ENCODE measurements at places on chromosomes 4 and X.

DNA sequence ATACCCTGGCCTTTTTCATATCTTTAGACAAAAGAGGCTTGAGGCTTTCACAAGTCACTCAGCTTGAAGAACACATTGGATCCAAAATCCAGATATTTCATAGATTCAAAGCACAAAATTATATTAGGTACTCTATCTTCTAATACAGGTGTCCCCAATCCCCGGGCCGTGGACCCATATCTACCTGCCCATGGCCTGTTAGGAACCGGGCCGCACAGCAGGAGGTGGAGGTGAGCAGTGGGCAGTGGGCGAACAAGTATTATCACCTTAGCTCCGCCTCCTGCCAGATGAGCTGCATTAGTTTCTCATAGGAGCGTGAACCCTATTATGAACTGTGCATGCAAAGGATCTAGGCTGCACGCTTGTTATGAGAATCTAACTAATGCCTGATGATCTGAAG lies 18.7 kb downstream of the YIPF7 start:
- DNase-seq = no peak

GRCh38 chr4:160880180-160880579 lies 1283.6 kb downstream of the FSTL5 start:
- DNase-seq = no peak
- H3K4me3 ChIP-seq = no peak overlapping the region
- H3K4me1 ChIP-seq = no peaks in the 10 kb centered on the region
- no peaks in the 10 kb centered on the region for H3K36me3 ChIP-seq

DNA sequence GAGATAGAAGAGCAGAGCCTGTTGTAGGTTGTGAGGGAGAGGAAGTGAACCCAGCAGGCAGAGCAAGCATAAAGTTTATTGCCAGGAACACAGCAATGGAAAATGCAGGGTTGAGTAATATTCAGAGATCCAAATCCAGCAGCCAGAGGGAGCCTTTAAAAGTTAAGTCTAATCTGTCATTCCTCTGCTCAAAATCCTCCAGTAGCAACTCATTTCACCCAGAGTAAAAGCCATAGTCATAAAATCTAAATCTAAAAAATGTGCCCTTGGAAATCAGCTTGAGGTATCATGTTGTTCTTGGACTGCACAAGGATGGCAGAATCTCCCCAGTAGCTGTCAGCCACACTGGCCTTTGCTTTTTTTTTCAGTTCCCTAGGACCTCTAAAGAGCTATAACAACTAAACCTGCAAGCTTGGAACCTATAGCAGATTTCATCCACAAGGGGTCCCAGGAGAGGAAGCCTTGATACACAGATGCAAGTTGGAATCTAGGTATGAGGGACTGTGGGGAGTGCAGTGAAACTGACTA lies 62.9 kb upstream of the FRAS1 start:
- no peak overlapping the region for H3K4me3 ChIP-seq
- H3K4me1 ChIP-seq = no peaks in the 10 kb centered on the region
- no peaks in the 10 kb centered on the region for H3K27me3 ChIP-seq
- no peaks in the 10 kb centered on the region for H3K36me3 ChIP-seq
- no peak overlapping the region for H3K27ac ChIP-seq
- DNase-seq = peak; percentile 21

- peak within 1 kb of the TSS; percentile 44 for H3K27ac ChIP-seq
- no peaks in the 10 kb centered on the region for H3K27me3 ChIP-seq
- H3K4me1 ChIP-seq = no peaks in the 10 kb centered on the region
- H3K4me3 ChIP-seq = peak within 1 kb of the TSS; percentile 64
- H3K36me3 ChIP-seq = no peaks in the 10 kb centered on the region
- peak; percentile 86 for DNase-seq
Observed at GRCh38 chrX:134460005-134460861, at the start of gene HPRT1. Gene HPRT1 (plus strand): TSS chrX:134460165. CDS start chrX:134460312, 147 bp downstream.

DNA sequence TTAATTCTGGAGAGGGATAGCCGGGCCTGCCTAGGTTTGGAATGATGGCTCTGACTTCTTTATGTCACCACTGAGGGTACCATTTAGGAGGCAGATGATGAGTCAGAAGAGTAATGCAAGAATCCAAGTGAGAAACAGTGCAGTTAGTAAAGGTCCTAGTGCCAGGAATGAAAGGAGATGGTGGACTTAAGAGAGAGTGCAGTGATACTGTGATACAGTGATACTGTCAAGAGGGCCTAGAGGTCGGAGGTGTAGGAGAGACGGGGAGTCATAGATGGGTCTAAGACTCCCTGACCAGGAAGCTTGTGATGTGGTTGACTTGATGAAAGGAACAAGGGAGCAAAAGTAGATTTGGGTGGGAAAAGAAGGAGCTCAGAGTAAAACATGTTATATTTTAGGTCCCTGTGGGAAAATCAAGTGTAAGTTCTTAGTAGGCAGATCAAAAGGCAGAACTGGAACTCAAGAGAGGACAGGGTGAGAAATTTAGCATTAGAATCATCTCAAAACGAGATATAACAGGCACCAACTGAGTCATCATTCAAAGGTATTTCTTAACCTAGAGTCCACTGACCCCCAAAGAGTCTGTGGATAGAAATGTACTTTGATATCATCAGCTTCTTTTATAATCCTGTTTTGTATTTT lies 85.0 kb downstream of the NFKB1 start:
- H3K4me3 ChIP-seq = no peak overlapping the region
- no peaks in the 10 kb centered on the region for H3K27me3 ChIP-seq
- H3K27ac ChIP-seq = no peak overlapping the region
- H3K4me1 ChIP-seq = no peaks in the 10 kb centered on the region
- H3K36me3 ChIP-seq = peaks cover 8% of the 10 kb centered on the region

- H3K36me3 ChIP-seq = no peaks in the 10 kb centered on the region
- H3K4me1 ChIP-seq = peaks cover 4% of the 10 kb centered on the region
- H3K27ac ChIP-seq = no peak overlapping the region
- no peaks in the 10 kb centered on the region for H3K27me3 ChIP-seq
- DNase-seq = peak; percentile 43
- peak overlapping the region; percentile 60 for H3K4me3 ChIP-seq
Observed at GRCh38 chrX:118495958-118496762, 545 bp downstream of the DOCK11 start.

GRCh38 chr4:143377611-143378099 lies 41.0 kb downstream of the GAB1 start:
- no peak overlapping the region for H3K27ac ChIP-seq
- H3K36me3 ChIP-seq = peaks cover 14% of the 10 kb centered on the region
- no peak for DNase-seq
- H3K4me1 ChIP-seq = peaks cover 10% of the 10 kb centered on the region
- no peaks in the 10 kb centered on the region for H3K27me3 ChIP-seq
- no peak overlapping the region for H3K4me3 ChIP-seq

DNA sequence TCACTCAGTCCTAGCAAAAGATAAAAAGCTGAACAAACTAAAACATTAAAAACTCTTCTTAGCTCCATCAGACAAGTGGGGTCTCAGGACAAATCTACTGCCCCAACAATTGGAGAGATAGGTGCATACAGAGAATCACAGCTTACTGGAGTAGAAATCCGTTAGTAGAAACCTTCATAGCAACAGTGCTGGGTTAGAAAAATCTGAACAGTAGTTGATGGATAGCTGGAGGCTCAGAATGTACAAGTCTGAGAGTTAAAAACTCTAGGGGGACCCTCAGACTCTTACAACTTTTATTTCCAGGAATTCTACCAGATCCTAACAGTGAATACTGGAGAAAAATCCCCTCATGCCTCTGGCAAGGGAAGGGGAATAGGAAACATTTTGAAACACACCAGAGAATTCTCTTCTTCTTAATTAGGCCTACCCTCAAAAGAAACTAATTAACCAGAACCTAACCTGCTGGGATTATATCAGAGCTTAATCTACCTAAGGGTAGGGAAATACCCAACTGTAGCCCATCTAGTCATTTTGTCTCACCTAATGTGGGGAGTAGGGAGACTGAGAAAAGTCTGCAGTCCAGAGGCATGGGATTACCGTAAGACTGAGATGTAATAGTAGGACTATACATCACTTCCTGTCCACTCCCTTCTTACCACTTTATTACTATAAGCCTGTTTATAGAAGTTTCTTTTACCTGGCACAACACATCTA lies 165.0 kb upstream of the CTSO start:
- H3K36me3 ChIP-seq = no peaks in the 10 kb centered on the region
- H3K27me3 ChIP-seq = no peaks in the 10 kb centered on the region
- no peak overlapping the region for H3K4me3 ChIP-seq
- H3K27ac ChIP-seq = no peak overlapping the region
- DNase-seq = no peak

DNA sequence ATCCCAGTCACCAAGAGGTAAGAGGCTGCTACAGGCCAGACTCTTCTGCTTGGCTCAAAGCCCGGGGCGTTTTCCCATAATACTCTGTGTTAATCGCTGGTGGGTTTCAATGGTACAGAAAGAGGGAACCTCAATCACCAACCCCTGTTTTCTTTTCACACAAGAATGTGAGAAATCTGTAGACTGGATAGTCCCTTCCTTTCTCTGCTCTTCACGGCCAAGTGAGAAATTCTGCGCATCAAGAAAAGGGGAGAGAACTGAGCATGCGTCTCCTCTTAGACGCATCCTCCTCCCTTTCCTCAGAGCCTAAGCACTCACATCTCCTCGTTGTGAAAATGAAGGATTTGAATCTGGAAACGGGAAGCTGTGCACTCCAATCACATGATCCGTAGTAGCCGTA lies 64.7 kb downstream of the CLNK start:
- no peaks in the 10 kb centered on the region for H3K36me3 ChIP-seq
- no peaks in the 10 kb centered on the region for H3K4me1 ChIP-seq
- H3K27me3 ChIP-seq = no peaks in the 10 kb centered on the region
- H3K4me3 ChIP-seq = no peak overlapping the region

- H3K27ac ChIP-seq = no peak overlapping the region
- H3K27me3 ChIP-seq = no peaks in the 10 kb centered on the region
- H3K36me3 ChIP-seq = no peaks in the 10 kb centered on the region
- H3K4me3 ChIP-seq = no peak overlapping the region
Observed at GRCh38 chr4:76276813-76277212, 25.3 kb downstream of the FAM47E start.

- no peak for DNase-seq
- H3K4me3 ChIP-seq = no peak overlapping the region
- peaks cover 12% of the 10 kb centered on the region for H3K36me3 ChIP-seq
- H3K4me1 ChIP-seq = no peaks in the 10 kb centered on the region
Observed at GRCh38 chr4:77022560-77023179, 53.1 kb downstream of the CCNI start.

DNA sequence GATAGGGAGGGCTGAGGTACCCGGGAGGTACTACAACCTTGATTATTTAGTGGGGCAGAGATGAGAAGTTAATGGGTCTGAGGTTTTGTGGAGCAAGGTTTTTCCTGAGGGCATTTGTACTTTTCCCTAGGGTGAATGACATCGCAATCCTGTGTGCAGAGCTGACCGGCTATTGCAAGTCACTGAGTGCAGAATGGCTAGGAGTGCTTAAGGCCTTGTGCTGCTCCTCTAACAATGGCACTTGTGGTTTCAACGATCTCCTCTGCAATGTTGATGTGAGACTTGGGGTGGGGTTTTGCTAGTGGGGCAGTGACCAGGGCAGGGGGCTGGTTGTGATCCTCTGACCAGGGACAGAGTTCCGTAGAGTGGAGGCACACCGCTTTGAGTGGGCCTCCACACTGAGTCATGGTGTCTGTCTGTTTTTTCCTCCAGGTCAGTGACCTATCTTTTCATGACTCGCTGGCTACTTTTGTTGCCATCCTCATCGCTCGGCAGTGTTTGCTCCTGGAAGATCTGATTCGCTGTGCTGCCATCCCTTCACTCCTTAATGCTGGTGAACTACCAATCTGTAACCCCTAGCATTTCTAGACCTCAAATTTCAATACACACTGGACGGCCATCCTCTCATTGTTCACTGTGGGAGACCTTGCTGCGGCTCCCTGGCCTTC lies 9.9 kb downstream of the MED12 start:
- peaks cover 77% of the 10 kb centered on the region for H3K36me3 ChIP-seq
- no peak overlapping the region for H3K27ac ChIP-seq
- no peak overlapping the region for H3K4me3 ChIP-seq
- no peak for DNase-seq
- H3K27me3 ChIP-seq = no peaks in the 10 kb centered on the region
- H3K4me1 ChIP-seq = no peaks in the 10 kb centered on the region

DNA sequence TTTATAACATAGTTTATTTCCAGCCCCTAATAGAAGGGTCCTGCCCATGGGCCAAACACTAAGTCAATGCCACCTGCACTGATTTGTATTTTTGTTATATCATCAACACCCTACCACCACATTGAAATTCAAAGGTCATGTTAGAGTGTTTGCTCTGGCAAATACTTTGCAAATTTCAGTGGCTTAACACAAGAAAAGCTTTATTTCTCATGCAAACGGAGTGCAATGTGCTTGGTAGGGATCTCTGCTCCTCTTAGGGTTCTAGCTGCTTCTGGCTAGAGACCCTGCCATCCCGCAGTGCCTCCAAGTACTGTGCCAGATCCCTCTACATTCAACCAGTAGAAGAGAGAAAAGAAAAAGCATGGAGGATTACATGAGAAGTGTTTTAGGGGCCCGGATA lies 230.8 kb upstream of the TET2 start:
- H3K27ac ChIP-seq = no peak overlapping the region
- no peaks in the 10 kb centered on the region for H3K27me3 ChIP-seq
- H3K4me3 ChIP-seq = no peak overlapping the region
- no peaks in the 10 kb centered on the region for H3K4me1 ChIP-seq
- no peaks in the 10 kb centered on the region for H3K36me3 ChIP-seq

- no peak overlapping the region for H3K4me3 ChIP-seq
- H3K4me1 ChIP-seq = no peaks in the 10 kb centered on the region
- no peaks in the 10 kb centered on the region for H3K27me3 ChIP-seq
- DNase-seq = no peak
- peaks cover 2% of the 10 kb centered on the region for H3K36me3 ChIP-seq
- H3K27ac ChIP-seq = no peak overlapping the region
Observed at GRCh38 chrX:115642311-115642710, 81.3 kb downstream of the PLS3 start.

- no peaks in the 10 kb centered on the region for H3K27me3 ChIP-seq
- no peaks in the 10 kb centered on the region for H3K36me3 ChIP-seq
- no peak overlapping the region for H3K27ac ChIP-seq
Observed at GRCh38 chr4:85491527-85491926, 16.6 kb downstream of the ARHGAP24 start.

DNA sequence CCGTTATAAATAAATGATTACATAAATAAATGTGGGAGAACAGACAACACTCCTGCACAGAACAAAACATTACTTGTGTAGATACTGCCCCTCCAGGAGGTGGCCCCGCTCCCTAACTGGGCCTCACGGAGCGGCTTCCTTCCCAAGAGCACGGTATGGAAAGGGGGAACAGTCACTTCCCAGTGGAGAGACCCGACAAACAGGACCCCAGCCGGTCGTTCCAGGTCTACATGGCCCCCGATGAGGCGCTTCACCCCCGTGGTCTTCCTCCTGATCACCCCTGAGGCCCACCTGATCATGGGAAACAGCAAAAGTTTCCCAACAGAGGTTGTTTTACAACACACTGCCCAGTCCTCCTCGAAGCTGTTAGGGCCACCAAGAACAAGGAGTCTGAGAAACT lies 6.6 kb upstream of the SLC6A8 start:
- H3K36me3 ChIP-seq = no peaks in the 10 kb centered on the region
- no peak for DNase-seq
- no peaks in the 10 kb centered on the region for H3K27me3 ChIP-seq
- no peak overlapping the region for H3K4me3 ChIP-seq

Data from small intestine (tissue), 16 donors.